CD4-positive, CD25-positive, alpha-beta regulatory T cell (primary cell): ENCODE measurements at places on chromosomes 5 and 9. TPM values are rescaled to one million over a fixed set of nuclear protein-coding genes. Genes with fewer than 3 reads are reported as not detected.

GRCh38 chr5:24789611-24790351, 145.0 kb upstream of the CDH10 start:
- H3K27ac ChIP-seq = no peak overlapping the region
- H3K4me1 ChIP-seq = no peaks in the 10 kb centered on the region
- H3K27me3 ChIP-seq = no peaks in the 10 kb centered on the region
- no peak for DNase-seq
- H3K4me3 ChIP-seq = no peak overlapping the region

GRCh38 chr5:134410822-134411221, 859 bp downstream of the CDKN2AIPNL start:
- H3K27me3 ChIP-seq = no peaks in the 10 kb centered on the region
- peaks cover 22% of the 10 kb centered on the region for H3K4me1 ChIP-seq
- no peak for DNase-seq
- H3K4me3 ChIP-seq = peak overlapping the region; percentile 87
- H3K36me3 ChIP-seq = peaks cover 12% of the 10 kb centered on the region
- H3K27ac ChIP-seq = no peak overlapping the region

The GHR gene
- not detected for total RNA-seq

The SGCD gene
- not detected for total RNA-seq

GRCh38 chr9:136713550-136713949, 1.2 kb downstream of the DIPK1B start:
- H3K4me1 ChIP-seq = peaks cover 9% of the 10 kb centered on the region
- H3K27ac ChIP-seq = no peak overlapping the region
- no peaks in the 10 kb centered on the region for H3K36me3 ChIP-seq
- DNase-seq = no peak

DNA sequence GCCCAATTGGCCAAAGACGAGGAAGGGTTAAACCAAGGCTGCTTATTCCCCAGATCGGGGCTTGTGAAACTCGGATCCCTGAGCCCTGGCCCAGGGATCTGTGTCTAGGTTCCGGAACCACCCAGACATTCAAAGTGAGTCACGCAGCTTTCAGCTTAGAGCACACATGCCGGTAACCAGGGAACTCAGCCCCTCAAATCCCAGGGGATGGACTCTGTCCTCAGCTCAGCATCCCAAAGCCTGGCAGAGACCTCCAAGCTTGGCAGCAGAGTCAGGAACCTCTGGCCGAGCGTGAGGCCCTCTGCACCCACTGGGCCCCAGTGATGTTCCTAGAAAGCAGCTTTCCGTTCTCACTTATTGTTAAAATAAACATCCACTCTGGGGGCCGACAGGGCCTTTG, 5.1 kb downstream of the PNPLA7 start:
- no peaks in the 10 kb centered on the region for H3K36me3 ChIP-seq
- no peak overlapping the region for H3K4me3 ChIP-seq
- peaks cover 6% of the 10 kb centered on the region for H3K4me1 ChIP-seq
- no peak overlapping the region for H3K27ac ChIP-seq
- no peaks in the 10 kb centered on the region for H3K27me3 ChIP-seq

- no peaks in the 10 kb centered on the region for H3K4me1 ChIP-seq
- no peak overlapping the region for H3K4me3 ChIP-seq
- H3K27ac ChIP-seq = no peak overlapping the region
- no peak for DNase-seq
- H3K27me3 ChIP-seq = no peaks in the 10 kb centered on the region
These were observed 51.9 kb upstream of the UBAC1 start for GRCh38 chr9:136013116-136013515.
